ENCODE measurements at places on chromosomes 1 and 21.

- no peak for DNase-seq
Measured at GRCh38 chr1:10698726-10699469, 97.5 kb downstream of the CASZ1 start.

GRCh38 chr1:99643021-99643779 lies 2.7 kb upstream of the PALMD start:
- DNase-seq, result no peak

DNA sequence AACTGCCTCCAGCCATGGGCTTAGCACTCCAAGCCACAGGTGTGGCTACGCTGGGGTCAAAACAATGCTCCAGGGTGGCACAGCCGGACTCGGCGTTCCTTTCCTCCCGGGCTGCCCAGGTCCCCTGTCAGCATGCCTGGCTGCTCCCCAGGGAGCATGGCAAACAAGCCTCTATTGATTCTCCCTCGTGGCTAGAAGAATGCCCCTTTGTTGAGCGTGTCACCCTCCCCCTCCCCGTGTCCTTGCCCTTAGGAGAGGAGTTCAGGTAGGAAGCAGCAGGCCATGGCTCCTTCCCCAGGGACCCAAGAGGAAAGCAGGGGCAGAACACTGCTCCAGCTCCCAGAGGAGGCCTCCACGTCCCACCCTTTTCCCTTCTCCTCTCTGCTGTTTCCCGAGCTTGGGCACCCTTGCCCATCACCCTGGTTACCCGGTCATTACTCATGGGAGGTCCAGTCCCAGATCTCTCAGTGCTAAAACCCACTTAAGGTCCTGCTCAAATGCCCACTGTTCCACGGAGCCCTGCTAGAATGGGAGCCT lies 57.4 kb upstream of the CITED4 start:
- DNase-seq, result no peak

- peak; percentile 44 for DNase-seq
Measured at GRCh38 chr1:27891196-27891889, 19.0 kb downstream of the THEMIS2 start.

DNA sequence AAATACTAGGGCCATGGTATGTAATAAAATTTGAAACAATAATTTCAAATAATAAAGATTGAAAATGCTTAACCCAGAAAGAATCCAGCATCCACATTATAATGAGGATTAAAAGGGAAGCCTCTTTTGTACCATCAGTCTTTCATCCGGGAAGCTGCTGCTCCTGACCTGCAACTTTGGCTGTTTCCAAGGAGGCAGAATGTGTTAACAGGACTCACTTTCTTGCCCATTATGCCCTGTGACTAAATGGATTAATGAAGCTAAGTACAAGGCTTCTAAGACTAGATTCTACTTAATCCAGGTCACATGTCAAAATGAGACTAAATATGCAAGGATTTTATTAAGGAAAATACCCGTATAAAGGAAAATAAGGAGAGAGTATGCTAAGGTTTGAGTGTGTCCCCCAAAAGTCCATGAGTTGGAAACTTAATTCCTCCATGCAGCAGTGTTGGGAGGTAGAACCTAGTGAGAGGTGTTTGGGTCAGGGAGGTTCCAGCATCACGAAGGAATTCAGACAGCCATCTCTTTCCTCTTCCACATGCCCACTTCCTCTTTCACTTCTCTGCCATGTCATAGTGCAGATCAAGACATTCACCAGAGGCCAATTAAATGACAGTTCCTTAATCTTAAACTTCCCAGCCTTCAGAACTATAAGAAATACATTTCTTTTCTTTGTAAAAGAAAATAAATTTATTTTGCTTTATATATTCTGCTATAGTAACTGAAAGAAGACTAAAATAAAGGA lies 27.7 kb downstream of the FMO2 start:
- DNase-seq, result no peak

DNA sequence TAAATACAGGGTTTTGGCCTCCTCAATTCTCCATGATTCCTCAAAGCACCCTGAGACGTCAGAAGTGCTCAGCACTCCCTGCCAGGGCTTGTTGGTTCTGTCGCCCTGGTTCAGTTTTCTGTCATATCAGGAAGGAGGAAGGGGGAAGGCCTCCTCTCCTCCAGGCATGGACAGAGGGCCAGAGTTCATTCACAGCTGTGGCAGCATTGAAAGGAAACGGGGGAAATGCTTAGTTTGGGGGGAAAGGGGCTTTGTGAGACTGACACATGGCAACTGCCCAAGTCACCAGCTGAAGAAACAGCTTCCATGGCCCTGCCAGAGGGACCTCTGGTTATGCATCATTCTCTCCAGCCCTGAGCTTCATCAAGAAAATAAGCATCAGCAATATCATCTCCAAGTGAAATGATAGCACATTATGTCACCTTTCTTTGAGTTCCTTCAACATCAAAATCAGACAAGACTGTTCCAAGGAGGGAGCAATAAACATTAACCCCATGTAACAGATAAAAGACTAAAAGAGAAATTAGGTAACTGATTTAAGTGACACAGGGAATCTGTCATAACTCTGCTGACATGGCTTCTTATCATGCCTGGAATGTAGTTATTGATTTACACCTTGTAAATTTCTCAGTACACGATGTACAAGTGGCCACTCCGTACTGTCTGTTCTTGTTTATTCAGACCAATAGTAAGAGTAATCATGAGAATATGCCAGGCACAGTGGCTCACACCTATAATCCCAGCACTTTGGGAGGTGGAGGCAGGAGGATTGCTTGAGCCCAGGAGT lies 103.2 kb upstream of the SLC25A33 start:
- DNase-seq, result no peak

DNA sequence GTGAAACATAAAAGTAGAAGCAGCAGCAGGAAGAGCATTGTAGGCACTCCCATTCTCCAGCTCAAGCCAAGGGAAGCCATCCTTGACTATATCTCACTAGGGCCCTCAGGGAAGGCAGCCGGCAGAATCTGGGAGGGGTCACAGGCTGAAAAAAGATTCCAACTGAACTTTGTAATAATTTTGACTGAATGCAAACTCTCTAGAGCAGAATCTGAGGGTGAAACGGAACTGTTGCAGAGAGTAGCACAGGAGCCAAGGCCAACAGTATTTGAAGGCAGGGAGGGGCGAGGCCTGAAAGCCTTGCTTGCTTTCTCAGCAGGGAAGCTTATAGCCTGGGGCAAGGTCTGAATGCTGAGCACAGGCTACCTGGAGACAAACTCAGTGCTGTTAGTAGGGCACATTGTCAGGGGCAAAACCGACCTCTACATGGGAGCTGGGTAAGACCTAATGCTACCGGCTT lies 180.6 kb downstream of the COL24A1 start:
- DNase-seq, result no peak

GRCh38 chr1:222914861-222915632 lies 100.2 kb downstream of the DISP1 start:
- no peak for DNase-seq

DNA sequence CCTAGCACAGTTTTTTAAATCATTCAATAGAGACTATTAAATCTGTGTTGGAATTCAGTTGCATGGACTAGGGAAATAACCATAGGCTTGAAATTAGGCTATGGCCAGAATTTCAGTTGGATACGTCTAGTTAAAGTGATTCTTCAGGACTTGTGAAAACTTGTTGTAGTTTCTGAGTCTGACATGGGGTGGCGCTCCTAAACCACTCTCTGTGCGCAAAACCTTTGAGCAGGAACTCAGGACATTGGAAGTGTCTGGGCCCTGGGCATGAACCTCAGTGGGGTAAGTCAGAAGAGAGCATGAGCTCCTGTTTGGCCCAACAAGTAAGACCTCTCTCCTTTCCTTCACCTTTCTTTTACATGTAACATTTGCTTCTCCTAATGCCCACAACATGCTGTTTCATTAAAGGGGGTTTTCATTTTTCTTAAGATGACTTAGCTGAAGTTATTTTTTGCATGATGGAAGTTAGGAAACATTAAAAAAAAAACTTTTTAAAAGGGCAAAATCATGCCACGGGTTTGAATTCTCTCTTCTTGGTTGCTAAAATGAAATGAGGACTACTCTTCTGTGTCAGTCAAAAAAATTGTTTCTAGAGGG lies 17.1 kb upstream of the CCDC190 start:
- DNase-seq, result peak; percentile 4

DNA sequence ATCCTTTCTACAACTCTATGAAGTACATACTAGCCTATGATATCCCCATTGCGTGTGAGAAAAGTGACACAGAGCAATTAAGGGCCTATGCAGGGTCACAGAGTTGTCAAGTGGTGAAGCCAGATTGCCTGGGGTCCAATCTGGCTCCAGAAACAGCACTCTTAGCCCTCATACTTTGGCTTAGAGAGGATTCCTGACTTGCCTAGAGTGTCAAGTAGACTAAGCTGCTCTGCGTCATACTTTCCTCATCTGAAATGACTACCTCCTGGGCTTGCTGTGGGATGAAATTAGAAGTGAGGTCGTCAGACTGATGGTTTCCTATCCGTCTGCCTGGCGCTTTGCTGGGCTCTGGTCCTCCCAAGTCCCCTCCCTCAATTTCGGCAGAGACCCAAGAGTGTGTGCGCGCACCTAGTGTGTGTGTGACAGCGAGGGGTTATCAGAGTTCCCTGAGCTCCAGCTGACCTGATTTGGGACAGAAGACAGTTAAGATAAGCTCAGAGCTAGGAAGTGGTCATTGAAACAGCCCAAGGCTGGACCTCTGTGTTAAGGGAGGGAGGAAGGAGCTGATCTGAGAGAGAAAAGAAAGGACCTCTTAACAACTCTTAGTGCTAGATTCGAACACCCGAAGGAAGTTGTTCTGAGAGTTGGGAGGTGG lies 5.4 kb upstream of the NUAK2 start:
- no peak for DNase-seq

DNA sequence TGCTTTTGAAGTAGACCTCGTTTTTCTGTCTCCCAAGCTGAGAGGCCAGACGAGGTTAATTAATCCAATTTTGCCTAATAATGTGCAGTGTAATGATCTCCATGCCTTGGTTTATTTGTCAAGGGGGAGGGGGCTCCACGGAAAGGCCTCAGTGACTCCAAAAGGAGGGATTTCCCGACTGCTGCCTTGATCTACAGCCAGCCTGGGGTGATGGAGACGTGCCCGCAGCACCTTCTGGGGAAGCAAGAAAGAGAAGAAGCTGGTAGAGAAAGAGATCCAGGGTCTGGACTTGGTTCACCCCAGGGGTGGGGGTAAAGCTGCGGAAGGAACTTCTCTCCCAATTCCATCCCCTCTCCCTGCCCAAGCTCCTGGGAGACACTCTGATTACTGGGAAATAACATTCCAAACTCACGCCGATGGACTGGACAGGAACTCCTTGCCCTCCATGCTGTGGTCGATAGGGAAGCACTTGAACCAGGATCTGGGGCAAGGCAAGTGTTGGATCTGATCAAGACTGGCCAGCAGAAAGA lies 44.1 kb upstream of the SIM2 start:
- DNase-seq, result no peak

DNA sequence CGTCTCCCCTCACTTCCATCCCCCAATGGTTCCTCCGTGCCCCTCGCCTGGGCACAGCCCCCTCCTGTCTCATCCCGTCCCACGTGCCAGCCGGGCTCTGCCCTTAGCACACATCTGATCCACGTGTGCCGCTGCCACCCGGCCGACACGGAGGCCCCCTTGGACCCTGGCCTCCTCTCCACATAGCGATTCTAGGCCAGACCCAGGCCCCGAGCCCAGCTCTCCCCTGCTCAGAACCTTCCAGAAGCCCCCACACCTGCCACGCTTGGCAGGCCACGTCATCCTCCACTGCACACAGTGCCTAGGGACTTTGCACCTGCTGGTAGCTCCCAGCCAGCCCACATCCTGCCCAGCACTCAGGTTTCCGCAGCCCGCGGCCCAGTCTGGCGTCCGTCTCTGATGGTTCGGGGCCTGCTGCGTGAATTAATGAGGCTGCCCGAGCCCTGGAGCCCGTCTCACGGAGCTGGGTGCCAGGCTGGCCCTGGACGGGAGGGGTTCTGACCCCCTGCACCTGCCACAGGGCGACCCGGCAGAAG lies 20.1 kb downstream of the PLCH2 start:
- peak; percentile 94 for DNase-seq

GRCh38 chr1:38308780-38309179 lies 262.2 kb upstream of the POU3F1 start:
- no peak for DNase-seq

- peak; percentile 48 for DNase-seq
Measured at GRCh38 chr21:17925000-17925610, 105.9 kb upstream of the C21orf91 start.

- DNase-seq, result no peak
Measured at GRCh38 chr1:209207126-209207700, 376.3 kb upstream of the CAMK1G start.

GRCh38 chr1:12572522-12572921 lies 45.5 kb downstream of the DHRS3 start:
- DNase-seq, result no peak

GRCh38 chr1:204574016-204574864 lies 58.0 kb downstream of the MDM4 start:
- DNase-seq, result no peak

GRCh38 chr21:41108668-41109585 lies 59.0 kb upstream of the BACE2 start:
- DNase-seq, result no peak

- no peak for DNase-seq
Measured at GRCh38 chr1:112105557-112105956, 116.1 kb upstream of the KCND3 start.

GRCh38 chr21:37828991-37829390 lies 87.3 kb downstream of the KCNJ6 start:
- no peak for DNase-seq

All from GM19239 (cell line).